ENCODE measurements at places on chromosomes 2 and 18.

- no peak for DNase-seq
Measured at GRCh38 chr2:101374821-101375561, 12.3 kb downstream of the CREG2 start.

- no peak for DNase-seq
Measured at GRCh38 chr2:227407591-227408151, 19.9 kb upstream of the SCYGR1 start.

DNA sequence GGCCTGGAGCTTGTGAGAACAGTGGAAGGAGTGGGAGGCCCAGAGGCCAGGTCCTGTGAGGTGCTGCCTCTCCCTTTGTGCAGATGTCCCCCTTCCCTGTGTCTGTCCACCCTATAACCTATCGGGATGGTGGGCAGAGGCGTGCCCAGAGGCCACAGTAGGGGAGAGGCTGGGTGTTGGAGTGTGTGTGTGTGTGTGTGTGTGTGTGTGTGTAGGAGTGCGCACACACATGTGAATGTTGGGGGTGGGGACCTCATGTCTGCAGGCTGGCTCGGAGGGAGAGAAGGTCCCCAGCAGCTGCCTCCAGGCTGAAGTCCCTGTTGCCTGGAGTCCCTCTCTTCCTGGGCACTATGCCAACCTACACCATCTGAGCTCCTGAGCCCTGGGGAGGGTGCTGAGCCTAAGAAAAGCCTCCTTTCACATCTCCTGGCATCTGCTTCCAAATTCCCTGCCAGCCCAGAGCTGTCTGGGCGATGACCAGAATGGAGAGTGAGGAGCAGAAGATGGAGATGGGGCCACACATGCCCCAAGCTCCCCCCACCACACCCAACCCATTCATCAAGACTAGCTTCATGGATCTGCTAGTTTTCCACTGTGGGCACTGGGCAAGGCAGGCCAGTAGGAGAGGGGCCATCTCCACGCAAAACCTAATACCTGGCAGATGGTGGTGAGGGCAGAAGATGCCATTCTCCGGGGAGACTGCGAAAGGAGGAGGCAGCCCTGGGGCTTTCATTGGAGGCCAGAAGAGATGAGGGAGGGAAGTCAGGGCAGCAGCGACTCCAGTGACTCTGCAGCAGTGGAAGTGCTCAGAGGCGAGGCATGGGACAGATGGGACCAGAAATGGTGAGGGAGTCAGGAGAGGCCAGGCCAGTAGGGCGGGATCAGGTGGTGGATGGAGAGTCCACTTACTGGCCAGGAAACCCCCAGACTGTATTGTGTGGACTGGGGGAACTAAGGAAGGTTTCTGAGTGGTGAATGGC lies 20.3 kb downstream of the KCNK3 start:
- DNase-seq = no peak

GRCh38 chr18:7902399-7902839 lies 335.3 kb downstream of the PTPRM start:
- DNase-seq = no peak

DNA sequence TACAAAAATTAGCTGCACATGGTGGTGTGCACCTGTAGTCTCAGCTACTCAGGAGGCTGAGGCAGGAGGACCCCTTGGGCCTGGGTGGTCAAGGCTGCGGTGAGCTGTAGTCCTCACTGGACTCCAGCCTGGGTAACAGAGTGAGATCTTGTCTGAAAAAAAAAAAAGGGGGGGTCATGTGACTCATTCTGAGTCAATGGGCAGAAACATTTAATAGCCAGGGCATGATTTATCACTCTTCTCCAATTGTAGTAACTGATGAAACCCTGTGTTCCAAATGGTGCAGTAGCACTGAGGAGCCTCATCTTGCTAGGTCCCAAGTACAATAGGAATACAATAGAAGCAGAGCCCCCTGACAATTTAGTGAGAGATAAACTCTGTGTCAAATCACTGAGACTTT lies 78.9 kb upstream of the CCDC68 start:
- DNase-seq = peak; percentile 30

- DNase-seq = no peak
Measured at GRCh38 chr2:128057334-128057733, 29.5 kb upstream of the SAP130 start.

DNA sequence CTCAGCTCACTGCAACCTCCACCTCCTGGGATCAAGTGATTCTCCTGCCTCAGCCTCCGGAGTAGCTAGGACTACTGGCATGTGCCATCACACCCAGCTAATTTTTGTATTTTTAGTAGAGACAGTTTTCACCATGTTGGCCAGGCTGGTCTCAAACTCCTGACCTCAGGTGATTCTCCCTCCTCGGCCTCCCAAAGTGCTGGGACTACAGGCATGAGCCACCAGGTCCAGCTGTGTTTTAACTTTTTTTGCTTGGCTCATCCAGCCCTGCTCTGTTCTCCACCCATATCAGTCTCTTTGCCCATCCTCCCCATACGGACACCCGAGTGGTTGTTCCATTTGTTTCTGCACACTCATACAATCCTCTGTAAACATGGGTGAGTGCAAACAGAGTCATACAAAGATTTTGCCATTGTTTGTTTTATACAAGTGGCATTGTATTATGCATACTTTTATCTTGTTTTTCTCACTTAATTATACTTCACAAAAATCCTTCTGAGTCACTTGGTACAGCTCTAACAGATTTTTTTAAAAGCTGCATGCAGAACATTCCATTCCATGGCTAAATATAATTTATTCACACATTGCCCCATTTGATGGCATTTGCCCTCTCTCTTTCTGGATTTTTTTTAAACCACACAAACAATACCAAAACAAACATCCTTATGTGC lies 5.3 kb downstream of the APOB start:
- no peak for DNase-seq

- DNase-seq = no peak
Measured at GRCh38 chr2:38243186-38243880, 133.7 kb downstream of the ATL2 start.

GRCh38 chr2:241891315-241891987 lies 21.9 kb downstream of the RTP5 start:
- no peak for DNase-seq

GRCh38 chr2:149544692-149545091 lies 42.9 kb downstream of the MMADHC start:
- no peak for DNase-seq

GRCh38 chr2:129756276-129756675 lies 223.2 kb upstream of the RAB6C start:
- DNase-seq = no peak

DNA sequence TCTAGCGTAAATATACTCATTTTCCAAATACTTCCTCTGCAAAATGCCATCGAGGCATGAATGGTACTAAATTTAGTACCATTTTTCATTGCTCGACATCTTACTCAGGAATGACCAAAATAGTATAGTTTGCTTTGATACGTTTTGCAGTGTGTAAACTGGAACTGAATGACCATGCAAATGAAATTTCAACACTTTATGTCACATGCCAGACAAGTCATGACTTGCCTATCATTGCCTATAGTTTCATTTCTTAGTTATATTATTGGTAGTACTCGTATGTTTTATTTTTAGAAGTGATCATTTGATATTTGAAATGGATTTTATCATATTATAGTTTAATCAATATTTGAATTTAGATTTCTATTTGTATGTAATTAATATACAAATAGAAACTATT lies 9.1 kb downstream of the MSTN start:
- no peak for DNase-seq

DNA sequence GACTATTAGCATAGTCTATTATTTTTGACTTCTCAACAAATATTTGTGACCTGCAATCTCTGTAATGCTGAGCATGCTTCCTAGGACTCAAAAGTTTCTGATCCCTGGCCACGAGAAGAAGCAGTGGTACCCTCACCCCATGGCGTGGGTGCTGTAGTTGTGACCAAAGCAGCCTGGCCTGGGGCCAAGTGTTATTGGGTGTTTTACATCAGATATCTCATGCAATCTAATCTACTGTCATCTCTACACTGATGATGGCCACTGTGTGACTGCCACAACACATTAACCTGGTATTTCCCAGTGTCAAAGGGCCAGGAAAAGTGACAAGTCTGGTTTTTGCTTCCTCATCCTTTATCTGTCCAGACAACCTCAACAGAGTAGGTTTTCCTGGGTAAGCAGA lies 80.8 kb upstream of the WIPF1 start:
- DNase-seq = no peak

GRCh38 chr18:40985436-40985835 lies 969.6 kb upstream of the PIK3C3 start:
- no peak for DNase-seq

DNA sequence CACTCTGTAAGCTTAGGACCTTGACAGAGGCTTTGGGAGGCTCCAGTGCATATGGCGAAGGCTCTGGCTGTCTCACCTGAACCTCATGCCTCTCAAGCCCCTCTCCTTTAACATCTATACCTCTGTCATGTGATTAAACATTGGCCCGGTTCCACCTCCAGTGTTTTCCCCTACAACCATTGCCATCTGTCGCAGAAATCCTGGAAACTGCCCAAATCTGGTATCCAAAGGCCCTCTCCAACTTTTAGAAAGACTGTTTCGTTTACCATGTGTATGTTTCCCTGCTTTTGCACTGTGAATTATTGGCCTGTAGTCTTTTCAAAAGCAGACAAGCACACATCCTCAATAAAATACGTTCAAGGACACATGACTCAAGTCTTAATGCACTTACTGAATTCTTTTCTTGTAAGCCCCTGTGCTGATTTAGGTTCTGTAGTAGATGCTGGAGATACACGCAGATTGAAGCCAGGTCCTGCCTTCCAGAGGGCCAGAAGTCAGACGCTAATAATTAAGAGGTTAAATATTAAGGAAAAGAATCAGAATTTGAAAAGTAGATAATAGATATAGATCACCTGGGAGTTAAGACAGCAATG lies 386.4 kb upstream of the SLC14A2 start:
- DNase-seq = no peak

DNA sequence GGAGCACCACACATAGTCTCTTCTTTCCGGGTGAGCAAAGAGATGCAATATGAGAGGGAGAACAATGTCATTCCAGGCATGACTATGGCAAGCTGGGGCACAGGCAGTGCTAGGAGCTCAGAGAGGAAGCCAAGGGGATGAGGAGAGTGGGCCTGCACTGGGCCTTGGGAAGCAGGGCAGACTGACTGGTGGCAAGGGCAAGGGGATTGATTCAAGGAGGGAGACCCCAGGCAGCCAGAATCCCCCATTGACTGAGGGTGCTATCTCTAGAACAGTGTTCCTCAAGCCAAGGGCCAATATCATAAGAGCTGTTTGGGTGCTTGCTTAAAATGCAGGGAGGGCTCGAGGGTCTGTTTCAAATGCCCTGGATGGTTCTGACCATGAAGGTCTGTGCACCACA lies 36.1 kb downstream of the MARCO start:
- DNase-seq = no peak

GRCh38 chr18:22701795-22702194 lies 231.3 kb upstream of the RBBP8 start:
- no peak for DNase-seq

- DNase-seq = no peak
Measured at GRCh38 chr2:177322801-177323261, 58.3 kb upstream of the NFE2L2 start.

DNA sequence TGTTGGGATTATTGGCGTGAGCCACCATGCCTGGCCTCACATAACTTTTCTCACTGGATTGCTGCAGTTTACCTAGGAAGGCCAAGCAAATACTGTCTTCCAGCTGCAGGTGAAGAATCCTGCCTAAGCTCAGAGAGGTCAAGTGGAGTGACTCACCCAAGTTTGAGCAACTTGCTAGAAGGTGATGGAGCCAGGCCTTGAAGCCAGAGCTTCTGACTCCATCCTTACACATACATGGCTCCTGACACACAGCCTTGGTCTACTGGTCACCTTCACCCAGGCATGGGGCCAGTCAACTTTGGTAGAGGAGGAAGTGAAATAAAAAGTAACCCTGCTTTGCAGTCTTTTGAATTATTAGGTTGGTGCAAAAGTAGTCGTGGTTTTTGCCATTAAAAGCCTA lies 93.5 kb downstream of the VWA3B start:
- DNase-seq = no peak

- DNase-seq = peak; percentile 99
Measured at GRCh38 chr2:74833418-74834233, at the start of gene HK2. TSS of gene HK2 (plus strand) at chr2:74834127. CDS start at chr2:74834581, 454 bp downstream.

GRCh38 chr2:104969564-104969963 lies 68.3 kb upstream of the MRPS9 start:
- DNase-seq = no peak

DNA sequence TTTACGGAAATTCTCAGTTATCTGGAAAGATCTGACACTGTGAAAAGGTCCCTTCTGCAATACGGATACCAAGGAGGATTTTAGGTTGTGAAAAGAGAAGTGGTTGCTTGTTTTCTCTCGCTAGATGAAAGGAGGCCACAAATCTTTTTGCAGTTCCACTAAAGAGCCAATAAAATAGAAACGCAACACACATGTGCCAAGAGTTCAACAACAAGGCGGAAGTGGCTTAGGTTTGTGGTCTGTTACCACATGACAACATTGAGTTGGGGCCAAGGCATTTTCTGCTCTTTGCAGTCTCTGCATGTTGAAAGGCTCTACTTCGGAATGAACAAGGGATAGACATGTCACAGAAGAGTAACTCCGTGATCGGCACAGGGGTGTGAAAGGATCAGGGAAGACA lies 115.7 kb upstream of the OSR1 start:
- peak; percentile 68 for DNase-seq

GRCh38 chr18:10759241-10759640 lies 233.4 kb downstream of the NAPG start:
- no peak for DNase-seq

- no peak for DNase-seq
Measured at GRCh38 chr2:102114851-102115497, 27.6 kb upstream of the IL1R1 start.

DNA sequence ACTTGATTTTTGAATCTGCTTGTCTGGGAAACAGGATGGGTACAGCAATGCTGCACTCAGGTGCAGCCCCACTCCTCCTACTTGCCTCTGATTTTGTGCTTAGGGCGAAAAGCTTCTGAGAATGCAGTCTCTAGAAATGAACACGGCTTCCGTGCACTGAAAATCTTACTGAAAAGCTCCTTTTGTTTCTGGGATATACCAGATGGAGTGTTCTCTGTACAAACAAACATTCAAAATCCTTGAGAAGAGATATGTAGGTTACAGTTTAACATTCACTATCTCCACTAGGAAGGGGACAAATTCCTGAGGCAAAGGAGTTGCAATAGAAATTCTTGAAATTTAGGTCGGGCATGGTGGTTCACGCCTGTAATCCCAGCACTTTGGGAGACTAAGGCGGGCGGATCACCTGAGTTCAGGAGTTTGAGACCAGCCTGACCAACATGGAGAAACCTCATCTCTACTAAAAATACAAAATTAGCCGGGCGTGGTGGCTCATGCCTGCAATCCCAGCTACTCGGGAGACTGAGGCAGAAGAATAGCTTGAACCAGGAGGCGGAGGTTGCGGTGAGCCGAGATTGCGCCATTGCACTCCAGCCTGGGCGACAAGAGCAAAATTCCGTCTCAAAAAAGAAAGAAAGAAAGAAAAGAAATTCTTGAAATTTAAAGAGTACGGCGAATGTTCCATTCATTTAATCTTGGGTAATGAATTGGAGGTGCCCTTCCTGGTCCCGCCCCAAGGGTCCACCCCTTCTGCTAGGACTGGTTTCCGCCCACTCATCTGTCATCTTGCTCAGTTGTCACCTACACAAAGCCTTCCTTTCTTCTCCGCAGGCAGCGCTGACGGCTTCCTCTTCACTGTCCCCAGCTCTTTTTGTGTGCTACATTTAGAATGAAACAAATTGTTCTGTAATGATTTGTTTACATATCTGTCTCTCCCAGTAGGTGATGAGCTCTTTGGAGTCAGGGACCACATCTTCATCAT lies 92.4 kb downstream of the SOCS6 start:
- DNase-seq = no peak
